T-cell (primary cell): ENCODE measurements at places on chromosomes 6 and 20.

DNA sequence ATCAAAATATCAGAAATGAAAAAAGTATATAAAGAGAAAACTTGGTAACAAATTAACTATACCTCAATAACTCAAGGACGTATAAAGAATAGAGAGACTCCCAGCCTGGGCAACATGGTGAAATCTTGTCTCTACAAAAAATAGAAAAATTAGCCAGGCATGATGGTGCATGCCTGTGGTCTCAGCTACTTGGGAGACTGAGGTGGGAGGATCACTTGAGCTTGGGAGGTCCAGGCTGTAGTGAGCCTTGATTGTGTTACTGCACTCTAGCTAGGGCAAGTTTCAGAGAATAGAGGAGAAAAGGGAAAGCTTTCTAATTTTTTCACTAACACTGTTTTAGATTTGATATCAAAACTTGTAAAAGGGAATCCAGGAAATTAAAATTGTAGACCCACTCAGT is 295.9 kb downstream of the GJA1 start:
- DNase-seq: no peak

DNA sequence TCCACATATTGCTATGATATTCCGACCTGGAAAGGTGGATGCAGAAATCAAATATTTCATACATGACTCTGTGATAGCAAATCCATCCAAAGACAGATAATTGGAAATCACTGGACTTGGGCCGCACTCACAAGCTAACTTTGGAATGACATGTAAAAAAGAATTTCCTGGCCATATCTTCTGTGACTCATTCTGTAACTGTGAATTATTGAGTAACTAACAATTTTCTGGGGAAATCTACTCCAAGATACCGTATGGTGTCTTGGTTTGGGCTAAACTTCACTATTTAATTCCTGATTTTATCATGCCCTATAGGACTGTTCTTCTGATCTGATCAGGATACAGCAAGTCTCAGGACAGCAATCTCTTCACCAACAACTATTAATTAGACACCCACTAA is 92.7 kb upstream of the LY86 start:
- no peak for DNase-seq

- DNase-seq: peak; percentile 51
Measured at GRCh38 chr20:51531141-51531710, 11.3 kb downstream of the NFATC2 start.

DNA sequence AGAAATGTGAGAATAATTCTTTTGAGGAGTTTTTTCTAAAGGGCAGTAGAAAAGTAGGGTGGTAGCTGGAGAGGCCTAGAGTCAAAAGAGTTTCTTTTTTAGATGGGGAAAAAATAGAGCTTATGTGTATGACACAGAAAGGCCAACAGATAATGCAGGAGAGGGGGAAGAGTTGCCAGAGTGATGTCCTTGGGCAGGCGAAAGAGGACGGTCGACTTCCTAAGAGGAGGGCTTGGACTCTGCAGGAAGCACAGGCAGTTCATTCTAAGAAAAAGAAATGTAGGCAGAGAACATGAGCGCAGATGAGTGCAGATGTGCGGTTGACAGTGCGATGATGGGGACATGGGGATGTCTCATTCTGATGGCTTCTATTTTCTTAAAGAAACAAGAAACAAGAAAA is 68.9 kb downstream of the PAK5 start:
- DNase-seq: no peak

- no peak for DNase-seq
Measured at GRCh38 chr6:113143206-113143605, 713.9 kb upstream of the MARCKS start.

- DNase-seq: no peak
Measured at GRCh38 chr6:160661216-160661615, 2.9 kb downstream of the LPA start.

DNA sequence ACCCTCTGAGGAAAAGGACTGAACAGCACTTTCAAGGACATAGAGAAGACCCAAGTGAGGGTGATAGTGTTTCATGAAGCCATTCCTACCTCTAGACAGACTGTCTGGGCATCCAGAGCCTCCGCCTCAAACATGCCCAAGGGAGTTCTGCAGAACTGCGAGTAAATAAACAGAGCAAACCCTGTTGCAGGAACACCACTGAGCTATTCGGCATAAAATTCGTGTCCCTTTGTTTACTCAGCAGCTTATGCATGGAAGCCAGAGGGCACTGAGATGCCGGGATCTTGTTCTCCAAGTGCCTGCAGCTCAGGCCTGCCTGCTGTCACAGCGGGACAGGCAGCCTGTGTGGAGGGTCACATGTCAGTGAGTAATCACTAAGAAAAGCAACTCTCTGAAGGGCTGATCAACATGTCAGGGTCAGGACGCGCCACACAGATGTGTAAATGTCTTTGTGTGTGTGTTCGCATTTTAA is 164.9 kb upstream of the HEY2 start:
- DNase-seq: no peak

- DNase-seq: no peak
Measured at GRCh38 chr6:79718509-79719247, 87.5 kb downstream of the SH3BGRL2 start.

DNA sequence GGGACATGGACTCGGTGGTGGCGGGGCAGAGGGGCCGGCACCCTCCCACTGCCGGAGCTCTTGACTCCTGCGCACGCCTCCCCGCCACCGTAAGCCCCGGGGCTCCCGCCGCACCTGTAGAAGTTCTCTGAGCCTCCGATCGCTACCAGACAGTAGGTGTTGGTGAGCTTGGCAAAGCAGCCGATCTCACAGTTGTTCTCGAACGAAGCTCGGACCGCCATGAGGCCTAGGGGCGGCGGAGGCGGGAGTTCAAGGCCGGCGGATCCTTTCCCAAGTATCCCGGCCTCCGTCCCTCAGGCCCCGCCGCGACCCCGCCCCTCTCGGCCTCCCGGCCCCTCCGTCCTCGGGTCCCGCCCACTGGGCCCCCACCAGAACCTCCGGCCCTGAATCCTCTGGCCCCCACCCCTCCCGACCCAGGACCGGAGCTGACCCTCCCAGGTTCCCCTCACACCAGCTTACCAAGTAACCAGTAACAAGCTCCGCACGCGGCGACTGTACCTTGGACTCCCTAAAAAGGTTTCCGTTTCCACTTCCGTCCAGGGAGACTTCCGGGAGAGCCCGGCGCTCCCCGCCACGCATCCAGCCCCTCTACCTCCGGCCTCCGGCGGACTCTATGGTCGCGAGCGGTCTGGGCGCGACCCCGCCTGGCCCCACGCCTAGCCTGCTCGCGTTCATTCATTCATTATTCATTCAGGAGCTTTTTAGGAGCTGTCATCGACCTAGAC is at the start of gene EIF6:
Gene EIF6, minus strand, starts transcription at position 506 of the 725 bp plus-strand sequence. Its CDS starts 285 bp downstream, at position 221.
- DNase-seq: peak; percentile 47

- no peak for DNase-seq
Measured at GRCh38 chr20:11921321-11921720, 3.6 kb downstream of the BTBD3 start.

DNA sequence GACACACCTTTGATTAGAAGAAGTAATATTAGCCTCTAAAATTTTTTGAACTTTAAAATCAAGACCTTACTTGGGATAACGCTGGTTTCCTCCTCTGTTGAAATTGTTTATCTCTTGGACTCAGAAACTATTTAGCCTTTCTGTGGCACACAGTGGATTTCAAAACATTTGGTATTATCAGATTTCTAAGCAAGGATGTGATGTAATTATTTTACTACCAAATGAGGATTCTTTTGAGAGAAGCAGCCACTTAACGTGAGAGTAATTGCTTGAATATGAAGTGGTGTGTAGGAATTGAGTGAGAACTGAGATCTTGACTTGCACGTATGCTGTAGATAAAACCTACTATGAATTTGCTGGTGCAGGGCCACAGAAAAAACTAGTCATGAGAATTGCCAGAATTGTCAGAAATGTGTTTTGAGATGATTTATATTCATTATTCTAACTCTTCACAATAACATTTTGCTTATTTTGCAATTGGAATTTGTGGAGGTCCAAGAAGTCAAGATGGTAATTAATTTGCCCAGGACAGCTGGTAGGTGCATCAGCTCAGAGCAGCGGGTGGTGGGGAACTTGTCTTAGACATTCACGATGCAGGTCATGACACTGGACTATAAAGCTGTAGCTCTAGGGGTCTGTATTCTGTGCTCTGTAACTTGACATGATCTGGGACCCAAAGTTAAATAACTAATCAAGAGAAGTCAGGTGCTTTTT is 53.4 kb downstream of the AKAP12 start:
- DNase-seq: no peak

DNA sequence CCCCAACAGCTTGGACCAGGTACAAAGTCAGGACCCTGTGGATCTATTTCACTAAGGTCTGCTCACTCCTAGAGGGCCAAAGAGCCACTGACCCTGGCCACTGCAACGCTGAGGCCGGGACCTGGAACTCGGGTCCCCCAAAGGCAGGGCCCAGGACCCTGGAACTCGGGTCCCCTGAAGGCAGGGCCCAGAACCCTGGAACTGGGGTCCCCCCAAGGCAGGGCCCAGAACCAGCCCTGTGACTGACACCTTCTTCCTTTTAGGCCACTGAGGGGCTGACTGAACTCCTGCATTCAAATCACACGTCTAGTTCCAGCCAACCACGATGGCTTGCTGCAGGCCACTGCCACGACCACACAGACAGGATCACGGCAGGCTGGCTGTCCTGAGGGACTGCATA is 9.4 kb downstream of the TCFL5 start:
- DNase-seq: no peak

DNA sequence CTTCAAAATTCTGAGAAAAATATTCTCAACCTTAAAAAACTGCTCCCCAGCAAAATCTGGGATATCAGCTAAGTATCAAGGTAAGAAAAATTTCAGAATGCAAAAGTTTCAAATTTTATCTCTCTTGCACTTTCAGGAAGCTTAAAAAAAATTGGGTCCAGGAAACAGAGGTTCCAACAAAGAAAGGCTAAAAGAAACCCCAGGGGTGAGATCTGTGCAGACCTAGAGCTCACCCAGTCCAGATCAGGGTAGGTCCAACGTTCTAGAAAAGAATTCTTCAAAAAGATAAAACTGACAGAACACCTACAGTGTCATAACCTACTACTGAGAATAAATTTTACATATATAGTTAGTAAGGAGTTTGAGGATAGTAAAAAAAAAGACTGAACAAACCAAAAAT is 23.5 kb downstream of the ILRUN start:
- DNase-seq: no peak

GRCh38 chr20:2991532-2991931 is 51.9 kb upstream of the GNRH2 start:
- DNase-seq: no peak

- DNase-seq: no peak
Measured at GRCh38 chr6:4138186-4138585, 2.8 kb upstream of the ECI2 start.

DNA sequence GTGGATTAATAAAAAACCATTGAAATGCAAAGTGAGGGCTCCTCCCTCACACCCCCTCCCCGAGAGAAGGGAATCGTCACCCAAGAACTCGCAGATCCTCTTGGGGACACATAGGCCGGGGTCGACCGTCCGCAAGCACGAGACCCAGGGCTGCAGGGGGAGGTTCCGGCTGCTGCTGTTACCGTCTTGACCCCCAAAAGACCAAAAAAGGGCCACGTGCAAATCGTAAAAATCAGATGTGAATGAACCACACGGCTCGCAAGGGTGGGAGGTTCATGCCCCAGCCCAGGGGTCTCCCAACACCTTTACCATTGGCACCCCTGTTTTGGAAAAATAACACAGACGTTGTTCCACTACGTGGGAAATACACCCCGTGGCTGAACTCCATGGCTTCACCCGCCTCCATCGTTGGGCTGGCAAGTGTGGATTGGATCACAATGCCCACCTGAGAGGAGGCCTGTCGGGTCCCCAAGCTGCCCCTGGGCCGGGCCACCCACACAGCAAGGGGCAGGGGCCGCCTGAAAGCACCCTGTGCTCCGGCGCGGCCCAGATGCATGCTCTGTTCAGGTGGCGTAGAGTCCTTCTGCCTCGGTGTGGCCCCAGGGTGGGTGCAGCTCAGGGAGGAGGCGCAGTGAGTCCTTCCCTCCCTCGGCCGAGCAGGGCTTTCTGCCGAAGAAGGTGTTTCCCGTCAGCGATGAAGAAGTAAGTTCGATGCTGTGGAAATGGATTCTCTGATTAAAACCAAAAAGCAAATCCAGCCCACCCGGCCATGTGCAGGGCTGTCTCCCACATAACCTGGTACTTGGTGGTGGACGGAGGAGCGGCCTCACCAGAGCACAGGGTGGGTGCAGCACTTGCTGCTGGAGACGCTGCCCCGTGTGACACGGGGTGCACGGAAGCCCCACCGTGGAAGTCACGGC is 85.0 kb downstream of the YTHDF1 start:
- no peak for DNase-seq

DNA sequence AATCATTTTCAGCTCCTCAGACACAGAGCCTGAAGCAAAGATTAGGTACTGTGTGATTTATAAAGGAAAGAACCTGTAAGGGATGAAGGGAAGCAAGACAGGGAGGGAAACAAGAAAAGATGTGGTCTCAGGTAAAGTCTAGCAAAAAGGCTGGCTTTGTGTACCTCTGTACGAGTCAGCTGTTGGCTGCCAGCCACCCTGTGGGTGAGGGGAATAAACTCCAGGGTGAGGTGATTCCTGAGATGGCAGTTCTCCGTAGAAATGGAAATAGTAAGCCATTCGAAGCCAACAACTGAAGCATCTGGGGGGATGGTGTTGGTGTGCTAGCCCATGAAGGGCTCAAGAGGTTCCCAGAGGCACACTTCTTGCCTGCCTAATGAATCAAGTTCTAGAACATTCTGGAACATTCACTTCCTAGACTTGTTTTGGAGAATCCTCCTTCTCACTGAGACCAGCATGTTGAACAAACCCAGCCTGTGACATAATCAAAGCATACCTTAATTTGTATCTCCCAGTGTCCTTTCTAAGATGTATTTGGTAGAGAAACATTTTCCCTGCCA is 10.6 kb upstream of the TTPAL start:
- no peak for DNase-seq

GRCh38 chr20:22681591-22682248 is 97.3 kb upstream of the FOXA2 start:
- no peak for DNase-seq

DNA sequence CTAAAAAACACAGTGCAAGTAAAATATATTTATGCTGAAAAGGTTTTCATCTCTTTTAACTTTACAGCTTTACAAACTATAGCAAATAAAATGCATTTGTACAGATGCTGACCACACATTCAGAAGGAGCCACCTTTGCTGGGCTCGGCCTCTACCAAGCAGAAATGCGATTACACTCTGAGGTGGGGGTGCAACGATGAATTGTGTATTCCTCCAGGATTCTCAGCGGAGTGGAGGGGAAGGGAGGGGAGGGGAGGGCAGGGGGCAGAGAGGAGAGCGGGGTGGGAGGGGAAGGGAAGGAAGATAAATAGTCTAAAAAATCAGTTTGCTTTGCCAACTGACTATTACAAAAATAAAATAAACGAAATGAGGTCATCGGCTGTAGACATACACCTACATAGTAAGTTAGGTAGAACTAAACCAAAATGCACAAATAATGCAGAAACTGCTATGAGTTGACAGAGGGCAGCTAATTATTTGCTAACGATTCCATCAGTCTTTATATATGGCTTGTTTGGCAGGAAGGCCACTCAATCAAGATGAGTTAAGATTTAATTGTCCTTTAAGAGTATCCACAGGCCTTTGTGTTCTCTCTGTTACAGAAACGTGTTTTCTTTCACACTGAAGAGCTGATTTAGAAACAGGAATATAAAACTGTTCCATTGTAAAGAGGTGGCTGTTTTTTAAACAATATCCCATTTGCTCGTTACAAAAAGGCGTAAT is 90.1 kb downstream of the TAF4 start:
- DNase-seq: no peak

- no peak for DNase-seq
Measured at GRCh38 chr6:15876406-15876805, 213.6 kb upstream of the DTNBP1 start.
